ENCODE measurements at places on chromosomes 6 and 20.

- no peak for DNase-seq
Observed at GRCh38 chr6:5776104-5776503, 230.6 kb downstream of the NRN1 start.

DNA sequence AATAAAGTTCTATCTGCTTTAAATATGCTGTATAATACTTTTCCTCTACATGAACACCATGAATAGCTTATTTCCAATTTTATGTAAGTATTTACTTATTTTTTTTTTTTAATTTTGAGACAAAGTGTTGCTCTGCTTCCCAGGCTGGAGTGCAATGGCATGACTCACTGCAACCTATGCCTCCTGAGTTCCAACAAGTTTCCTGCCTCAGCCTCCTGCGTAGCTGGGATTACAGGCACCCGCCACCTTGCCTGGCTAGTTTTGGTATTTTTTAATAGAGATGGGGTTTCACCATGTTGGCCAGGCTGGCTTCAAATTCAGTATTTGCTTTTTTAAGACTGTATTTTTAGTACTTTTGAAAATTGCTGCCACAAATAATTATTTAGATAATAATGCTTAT is 1365.9 kb downstream of the GRIK2 start:
- DNase-seq: no peak

GRCh38 chr6:122754191-122754731 is 25.3 kb upstream of the FABP7 start:
- DNase-seq: no peak

- no peak for DNase-seq
Observed at GRCh38 chr6:100138346-100139022, 144.5 kb upstream of the MCHR2 start.

- peak; percentile 28 for DNase-seq
Observed at GRCh38 chr20:51372176-51372803, 170.2 kb downstream of the NFATC2 start.

DNA sequence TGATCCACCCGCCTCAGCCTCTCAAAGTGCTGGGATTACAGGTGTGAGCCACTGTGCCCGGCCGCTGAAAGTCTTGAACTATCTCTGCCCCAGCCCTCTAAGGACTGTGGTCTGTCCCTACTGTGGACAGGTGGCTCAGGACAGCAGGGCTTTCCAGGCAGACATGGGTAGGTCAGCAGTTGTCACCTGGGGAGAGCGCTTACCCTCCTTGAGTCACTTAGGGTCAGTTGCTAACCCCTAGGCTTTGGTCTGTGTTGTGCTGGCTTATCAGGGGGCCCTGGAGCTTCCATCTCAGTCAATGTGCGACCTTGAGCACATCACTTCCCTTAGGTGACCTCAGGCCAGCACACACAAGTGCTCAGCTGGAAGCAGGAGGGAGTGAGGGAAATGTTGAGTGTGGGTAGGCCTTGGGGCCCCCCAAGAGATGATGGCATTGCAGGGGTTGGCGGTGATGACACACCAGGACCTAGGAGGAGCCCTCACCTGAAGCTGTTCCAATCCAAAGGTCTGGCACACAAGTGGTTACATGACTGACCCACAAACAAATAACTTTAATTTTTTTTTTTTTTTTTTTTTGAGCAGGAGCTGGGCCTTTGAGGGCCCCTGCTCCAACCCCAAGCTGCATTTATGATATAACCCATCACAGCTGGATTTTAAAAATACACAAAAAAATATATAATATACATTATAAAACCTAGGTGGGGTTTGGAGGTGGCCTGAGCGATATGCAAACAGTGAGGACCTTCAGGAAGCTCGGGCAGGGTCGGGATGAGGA is 5.1 kb downstream of the RPL10A start:
- no peak for DNase-seq

DNA sequence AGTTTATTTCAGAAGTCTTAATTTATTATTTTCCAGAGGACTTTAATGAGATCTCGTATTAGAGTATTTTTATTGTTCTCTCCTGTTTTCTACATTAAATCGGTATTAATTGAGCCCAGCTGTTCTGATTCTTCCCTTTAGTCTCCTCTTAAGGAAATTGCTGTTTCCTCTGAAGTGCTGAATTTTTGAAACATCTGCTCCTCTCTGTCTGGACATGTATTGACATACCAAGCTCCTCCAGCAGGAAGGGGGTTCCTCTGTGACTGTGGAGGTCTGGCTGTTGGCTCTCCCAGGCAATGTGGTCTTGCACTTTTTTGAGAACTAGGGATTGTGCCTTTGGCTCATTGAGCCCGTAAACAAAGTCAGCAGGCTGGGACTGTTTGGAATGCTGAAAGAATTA is 74.9 kb downstream of the MAP3K4 start:
- DNase-seq: no peak

DNA sequence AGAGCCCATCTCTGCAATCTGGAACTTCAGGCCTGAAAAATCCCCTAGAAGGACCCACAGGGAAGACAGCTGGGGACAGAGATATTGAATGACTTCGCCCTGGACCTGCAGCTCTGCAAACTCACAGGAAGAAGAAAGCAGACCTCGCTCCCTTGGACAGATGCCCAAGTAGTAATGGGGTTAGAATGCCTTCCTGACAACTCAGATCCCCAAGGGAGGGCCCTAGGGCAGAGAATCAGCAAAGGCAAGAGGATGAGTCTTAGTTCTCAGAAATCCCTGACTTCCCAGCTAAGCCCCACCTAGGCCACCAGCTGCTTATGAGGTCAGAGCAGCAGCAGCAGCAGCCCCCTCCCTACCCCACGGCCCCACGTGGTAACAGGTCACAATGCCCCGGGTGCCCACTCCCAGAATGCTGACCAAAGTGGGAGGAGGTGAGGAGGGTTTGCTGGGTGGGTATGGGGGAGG is at the start of gene C20orf141:
Gene C20orf141 (plus strand): TSS at position 401 of the 465 bp plus-strand sequence. CDS start 198 bp downstream, outside the sequence.
- no peak for DNase-seq

GRCh38 chr20:6348908-6349307 is 226.1 kb upstream of the FERMT1 start:
- no peak for DNase-seq

GRCh38 chr20:25461786-25462545 is 54.5 kb downstream of the GINS1 start:
- DNase-seq: no peak

DNA sequence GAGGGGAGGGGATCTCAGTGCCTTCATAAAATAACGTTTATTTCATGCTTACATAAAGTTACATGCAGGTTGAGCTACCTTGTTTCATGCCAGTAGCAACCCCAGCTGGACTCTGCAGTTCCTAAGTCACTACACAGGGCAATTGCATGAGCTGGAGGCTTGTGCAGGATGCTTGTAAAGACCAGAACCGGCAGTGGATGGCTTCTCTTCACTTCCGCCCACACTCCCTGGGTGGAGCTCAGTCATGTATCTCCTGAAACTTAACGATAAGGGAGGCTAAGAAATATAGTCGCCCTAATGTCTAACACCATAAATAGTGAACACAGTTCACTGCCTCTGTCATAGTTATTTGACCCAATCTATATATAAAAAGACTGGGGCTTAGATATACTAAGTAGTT is 99.4 kb upstream of the RAB32 start:
- DNase-seq: no peak

- no peak for DNase-seq
Observed at GRCh38 chr6:118744261-118744941, 93.0 kb upstream of the CEP85L start.

DNA sequence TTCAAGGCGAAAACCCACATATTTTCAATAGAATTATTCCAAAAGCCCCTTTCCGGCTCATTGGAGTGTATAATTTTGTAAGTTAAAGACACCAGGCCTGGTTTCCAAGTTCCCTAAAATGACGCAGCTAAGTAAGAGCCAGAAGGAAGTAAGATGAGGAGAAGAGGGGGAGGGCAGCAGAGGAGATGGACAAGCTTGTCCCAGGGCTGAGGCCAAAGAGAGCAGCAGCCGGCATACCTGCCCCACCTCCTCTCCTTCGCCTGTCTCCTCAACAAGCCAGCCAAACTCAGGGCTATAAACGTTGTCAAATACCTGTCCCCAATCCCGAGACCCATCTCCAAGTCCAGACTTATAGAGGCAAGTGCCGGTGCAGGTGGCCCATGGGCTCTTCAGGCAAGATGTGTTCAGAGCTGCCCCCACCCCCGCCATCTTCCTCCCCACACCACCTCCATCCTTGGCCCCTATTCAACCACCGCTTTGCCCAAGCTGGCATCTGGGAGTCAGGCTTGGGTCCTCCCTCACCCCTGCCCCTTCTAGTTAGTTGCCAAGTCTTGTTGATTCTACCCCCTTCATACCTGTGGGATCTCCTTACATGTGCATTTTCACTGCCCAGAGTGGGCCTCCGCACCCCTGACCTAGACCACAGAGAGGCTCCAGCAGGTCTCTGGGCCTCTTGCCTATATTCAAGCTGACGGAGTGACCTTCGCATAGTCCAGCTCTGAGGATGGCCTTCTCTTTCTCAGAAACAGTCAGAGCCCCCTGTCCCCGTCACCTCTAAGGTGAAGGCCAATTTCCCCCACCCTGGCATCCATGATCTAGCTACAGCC is 75.7 kb upstream of the SIRPA start:
- DNase-seq: no peak

GRCh38 chr20:47356526-47357295 is at the start of gene ZMYND8:
ZMYND8 (minus strand) TSS chr20:47356699; CDS start chr20:47356670, 29 bp downstream.
- peak; percentile 97 for DNase-seq

DNA sequence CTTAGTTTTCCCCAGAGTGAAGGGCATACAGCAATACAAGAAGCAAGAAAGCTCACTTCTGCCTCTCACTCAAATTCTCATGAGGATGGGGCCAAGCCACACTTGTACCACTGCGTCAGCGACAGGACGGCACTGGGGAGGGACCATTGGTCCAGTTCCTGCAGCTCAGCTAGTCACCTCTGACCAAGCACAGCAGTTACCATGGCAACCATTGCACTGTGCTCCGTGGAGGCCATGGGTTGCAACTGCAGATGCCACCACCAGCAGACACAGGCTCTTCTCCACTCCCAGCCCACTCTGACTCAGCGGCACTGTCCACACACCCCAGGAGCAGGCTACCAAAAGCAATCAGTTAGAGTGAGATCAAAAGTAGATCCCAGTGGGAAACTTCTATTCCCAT is 441.1 kb upstream of the ARID1B start:
- no peak for DNase-seq

GRCh38 chr6:30688569-30688968 is 2.1 kb upstream of the PPP1R18 start:
- DNase-seq: no peak

DNA sequence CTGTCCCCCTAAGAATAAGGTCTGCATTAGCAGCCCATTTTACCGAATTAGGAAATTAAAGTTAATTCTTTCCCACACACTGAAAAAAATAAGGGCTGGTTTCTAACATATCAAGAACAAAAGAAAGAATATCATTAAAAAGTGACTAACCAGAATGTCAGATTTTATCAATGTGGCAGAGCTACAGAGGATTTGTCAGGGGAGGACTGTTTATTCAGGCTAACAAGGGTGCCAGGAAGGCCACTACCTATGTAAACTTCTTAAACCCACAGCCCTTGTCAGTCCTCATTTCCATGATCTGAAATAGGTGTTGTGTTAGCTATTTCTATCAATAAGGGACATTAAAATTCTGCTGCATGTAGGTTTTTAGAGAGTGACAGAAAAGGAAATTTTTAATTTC is 76.4 kb downstream of the BACH2 start:
- DNase-seq: no peak

Data from activated T-cell treated with anti-CD3 and anti-CD28 coated beads for 24 hours (primary cell).